Astrocyte of the cerebellum (primary cell): ENCODE measurements at places on chromosomes 4 and X.

DNA sequence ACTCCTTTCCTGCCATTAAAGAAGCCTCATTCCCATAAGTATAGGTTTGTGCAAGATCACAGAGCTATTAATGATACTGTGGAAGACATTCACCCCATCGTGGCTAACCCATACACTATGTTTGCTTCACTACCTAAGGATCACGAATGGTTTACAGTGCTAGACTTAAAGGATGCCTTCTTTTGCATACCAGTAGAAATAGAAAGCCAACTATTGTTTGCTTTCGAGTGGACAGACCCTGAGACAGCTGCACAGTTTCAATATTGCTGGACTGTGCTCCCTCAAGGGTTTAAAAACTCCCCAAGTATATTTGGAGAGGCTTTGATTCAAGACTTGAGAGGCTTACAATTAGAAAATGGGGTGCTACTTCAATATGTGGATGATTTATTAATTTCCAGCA lies 16.0 kb upstream of the PAPSS1 start:
- no peak for DNase-seq

DNA sequence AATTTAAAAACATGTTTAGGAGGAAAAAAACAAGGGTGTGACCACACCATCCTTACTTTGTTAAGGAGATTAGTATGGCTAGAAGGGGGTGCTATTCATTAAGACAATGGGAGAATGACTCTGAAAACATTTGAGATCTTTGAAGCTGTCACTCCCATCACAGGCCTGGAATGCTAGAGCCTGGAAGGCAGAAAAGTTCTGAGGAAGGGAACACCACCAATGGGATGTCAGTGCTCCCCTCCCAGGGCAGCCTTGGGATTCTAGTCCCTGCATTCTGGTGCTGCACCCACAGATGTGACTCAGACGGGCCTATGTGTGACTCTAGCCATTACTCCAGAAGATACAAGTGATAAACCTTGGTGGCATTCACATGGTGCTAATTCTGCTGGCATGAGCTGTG lies 162.2 kb upstream of the ANXA10 start:
- no peak for DNase-seq

DNA sequence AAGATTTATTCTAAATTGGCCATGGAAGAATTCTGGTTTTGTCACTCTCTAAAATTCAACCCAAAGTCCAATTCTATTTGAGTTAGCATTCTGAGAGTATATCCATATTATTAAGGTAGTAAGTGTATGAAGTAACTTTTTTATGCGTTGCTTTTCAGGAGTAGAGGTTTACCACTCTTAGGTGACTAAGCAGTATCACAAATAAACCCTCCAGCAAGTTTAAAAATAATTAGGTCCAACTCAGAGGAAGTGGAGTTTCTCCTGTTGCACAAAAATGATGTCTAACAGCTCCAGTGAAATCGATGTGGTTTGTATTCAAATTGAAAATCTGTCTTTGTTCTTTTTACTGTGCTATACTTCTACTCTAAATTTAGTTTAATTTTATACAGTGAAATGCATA lies 6.6 kb downstream of the SCML1 start:
- DNase-seq: no peak

DNA sequence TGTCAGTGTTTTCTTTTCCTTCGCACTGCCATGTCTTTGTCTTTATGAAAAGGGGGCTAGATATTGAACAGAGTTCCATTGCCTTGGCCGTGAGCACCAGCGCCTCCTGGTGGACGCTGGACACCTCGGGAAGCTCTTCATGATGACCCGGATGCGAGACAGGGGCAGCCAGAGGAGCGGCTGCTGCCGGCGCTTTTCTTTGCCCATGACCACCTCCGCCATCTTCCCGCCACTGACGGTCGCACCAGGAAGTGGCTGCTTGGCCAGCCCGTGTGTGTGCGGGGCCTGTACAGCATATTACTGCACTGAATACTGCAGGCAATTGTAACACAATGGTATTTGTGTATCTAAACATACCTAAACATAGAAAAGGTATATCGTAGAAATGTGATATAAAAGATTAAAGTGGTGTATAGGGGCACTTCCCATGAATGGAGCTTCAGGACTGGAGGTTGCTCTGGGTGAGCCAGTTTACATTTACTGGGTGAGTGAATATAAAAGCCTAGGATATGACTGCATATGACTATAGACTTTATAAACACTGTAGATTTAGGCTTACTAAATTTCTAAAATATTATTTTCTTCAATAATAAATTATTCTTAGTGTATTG lies 15.8 kb upstream of the GRIA2 start:
- DNase-seq: no peak

DNA sequence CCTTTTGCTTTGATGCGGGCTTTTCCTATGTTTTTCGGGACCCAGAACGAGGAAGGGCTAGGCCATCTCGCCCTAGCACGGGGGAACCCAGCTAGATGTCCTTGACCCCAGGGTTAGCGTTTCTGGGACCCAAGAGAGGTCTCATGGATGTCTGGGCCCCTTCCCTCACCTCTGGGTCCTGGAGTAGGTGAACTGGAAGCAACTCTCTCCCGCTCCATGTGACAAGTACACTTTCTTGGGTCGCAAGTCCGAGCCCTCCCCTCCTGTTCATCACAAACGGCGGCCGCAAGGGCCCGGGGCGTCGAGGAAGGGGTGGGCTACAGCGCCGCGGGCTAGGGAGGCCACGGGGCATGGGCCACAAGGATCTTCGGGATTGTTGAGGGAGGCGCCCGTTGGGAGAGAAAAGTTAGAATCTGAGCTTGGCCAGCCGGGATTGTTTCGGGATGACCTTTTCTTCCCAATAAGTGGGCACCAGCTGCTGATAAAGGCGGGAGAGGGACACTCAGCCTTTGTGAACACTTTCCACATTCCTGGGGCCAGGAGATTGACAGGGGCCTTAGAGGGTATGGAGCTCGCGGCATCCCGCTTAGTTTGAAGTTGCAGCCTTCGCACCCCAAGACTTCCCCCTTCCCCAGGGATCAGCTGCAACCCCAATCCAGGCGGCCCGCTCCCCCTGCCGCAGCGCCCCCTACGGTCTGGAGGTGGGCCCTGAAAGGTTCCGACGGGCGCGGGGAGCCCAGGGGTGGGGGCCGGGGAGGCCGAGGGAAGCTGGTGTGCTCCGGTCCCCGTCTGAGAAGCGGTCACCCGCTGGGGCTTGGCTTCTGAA lies 136.9 kb upstream of the ZIC3 start:
- DNase-seq: no peak

DNA sequence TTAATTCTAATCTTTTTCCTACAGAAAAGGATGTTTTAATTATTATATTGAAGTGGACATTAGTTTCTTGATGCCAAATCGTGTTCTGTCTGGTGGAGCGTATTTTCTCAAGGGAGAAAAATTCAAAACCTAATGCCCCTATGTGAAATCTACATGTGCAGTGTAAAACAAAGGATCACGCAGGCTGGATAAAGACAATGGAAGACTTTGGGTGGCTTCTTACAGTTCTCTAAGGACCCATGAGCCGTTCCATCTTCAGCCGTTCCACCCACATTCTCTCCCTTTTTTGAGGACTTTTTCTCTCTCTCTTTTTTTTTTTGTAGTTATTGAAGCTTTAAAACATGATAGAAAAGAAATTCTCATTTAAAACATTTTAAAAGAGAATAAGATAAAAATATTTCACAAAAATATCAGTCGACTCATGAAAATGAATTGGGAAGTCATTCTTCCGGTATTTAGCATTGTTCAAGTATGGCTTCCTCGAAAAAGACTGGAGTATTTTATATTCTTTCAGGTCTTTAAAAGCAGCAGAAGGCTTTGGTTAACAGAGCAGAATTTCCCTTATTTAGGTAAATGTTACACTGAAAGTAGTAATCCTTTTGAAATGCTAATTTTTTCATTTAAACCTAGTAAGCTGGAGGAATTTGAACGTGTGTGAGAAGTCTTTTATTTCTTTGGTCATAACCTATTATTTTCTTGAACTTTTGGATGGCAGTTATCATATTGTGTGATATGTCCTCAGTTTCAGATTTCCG lies 11.0 kb downstream of the TENM3 start:
- no peak for DNase-seq
